ENCODE measurements at places on chromosomes 3 and 15.

DNA sequence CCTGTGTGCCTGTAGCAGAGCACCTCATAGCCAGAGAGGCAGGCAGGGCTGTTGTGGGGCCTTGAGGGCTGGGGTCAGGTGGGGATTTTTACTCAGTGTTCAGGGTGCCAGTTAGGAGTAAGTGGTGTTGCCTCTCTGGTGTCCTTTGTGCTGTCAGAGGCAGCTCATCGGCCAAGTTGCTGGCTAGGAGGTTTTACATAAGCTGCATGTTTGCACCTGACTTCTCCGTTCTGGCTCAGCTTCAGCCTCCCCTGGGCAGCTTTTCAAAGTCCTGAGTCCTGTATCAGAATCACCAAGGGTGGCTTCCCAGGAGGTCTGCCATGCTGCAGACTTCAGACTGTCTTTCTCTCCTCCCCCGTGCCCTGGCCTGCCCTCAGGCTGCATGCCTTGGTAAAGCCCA is 242.6 kb upstream of the TPM1 start:
- no peak for DNase-seq

DNA sequence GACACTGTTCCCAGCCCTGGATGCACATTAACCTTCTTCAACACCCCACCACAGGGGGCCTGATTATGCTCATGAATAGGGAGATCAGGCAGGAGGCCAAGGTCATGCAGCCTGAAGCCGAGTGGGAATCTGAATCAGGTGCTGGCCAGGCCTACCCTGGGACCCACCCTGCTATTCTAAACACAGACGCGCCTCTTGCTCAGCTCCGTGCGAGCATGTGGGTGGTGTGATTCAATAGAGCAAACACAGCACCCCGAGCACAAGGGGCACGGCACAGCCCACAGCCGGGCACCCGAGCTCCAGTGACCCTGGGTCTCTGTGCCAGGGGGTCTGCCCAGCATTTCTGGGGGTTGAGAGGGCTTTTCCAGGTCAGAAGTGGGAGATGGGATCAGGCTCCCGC is 24.6 kb upstream of the GRIP2 start:
- DNase-seq, result no peak

DNA sequence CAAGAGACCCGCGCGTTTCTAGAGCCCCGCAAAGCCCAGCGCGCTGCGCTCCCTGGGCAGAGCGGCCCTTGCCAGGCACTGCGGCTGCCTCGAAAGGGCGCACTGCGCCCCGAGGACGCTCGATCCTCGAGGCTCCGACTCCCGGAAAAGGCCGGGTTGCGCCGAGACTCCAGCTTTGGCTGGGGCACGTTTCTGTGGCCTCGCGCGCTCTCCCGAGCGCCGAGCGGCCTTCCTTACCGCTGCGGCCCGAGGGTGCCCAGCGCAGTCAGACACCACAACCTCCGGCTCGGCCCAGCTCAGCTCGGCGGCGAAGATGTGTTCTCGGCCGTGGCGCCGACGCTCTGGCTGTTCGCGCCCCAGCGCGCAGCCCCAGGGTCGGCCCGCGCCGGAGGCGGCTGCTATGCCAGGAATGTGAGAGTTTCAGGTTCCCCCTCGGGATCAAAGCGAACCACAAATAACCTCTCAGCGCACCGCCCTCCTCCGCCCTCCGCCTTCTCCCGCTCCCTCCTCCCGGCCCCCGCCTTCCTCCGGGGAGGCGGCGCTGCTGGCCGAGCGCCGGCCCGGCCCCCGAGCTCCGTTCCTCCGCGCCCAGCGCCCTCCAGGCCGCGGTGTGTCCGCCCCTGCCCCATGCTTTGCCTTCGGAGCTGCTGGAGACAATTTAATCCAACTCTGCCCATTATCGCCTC is at the start of gene AMOTL2:
Gene AMOTL2 (minus strand): TSS at position 343 of the 686 bp plus-strand sequence. CDS start 3,014 bp downstream, outside the sequence.
- DNase-seq, result no peak

DNA sequence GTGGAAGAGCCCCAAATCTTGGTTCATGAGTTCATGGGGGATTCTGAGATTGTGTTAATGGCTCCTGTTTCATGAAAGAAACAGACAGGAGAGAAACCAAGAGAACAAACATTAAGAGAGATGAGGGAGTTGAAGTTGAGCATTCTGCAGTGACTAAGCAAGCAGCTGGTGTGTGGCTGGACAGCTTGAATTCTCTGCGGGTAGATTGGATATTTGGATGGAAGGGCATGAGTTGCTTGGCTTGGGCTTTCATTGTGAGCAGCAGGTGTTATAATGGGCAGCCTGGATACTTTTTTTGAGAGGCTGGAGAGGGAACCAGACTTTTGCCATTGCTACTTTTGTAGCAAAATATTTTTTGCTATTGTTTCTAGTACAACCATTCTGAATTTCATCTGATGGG is 346.8 kb upstream of the SATB1 start:
- no peak for DNase-seq

- no peak for DNase-seq
Measured at GRCh38 chr3:52721730-52722008, 15.8 kb downstream of the SPCS1 start.

DNA sequence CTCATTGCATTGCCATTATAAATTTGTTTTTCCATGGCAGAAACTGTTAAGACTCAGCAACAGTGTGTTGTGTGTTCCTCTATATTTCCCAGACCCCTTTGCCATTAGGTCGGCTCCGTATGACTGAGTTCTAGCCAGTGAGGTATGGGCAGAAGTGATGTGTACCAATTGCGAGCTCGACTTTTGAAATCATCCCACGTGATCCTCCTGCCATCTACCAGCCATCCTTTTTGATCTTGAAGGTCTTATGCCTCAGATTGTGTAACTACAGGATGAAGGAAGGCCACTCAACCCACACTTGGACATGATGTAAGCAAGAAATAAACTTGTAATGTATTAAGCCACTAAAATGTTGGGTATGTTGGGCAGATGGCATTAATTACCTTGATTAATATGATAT is 562.3 kb downstream of the PDCD6IP start:
- DNase-seq, result no peak

GRCh38 chr15:75163150-75163564 is 38.5 kb upstream of the C15orf39 start:
- DNase-seq, result no peak

DNA sequence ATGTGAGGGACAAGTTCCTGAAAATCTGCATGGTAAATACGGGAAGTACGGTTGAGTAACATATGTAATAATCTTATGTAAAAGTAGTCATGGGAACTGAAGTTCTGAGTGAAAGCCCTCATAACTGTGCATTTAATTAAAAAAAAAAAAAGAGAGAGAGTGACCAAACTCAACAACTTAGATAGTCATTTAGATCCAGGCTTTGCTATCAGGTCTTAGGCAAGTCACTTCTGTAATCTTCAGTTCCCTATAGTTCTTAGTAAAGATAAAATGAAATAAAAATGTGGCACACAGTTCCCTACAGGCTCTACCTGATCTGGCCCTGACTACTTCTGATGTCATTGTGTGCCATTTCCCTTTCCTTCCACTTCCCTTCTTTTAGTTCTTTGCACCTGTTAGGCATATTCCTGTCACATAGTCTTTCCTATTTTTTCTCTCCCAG is 15.0 kb downstream of the RNF111 start:
- no peak for DNase-seq

- no peak for DNase-seq
Measured at GRCh38 chr3:29451920-29452319, 171.0 kb downstream of the RBMS3 start.

GRCh38 chr15:83225449-83225848 is 17.8 kb upstream of the HDGFL3 start:
- DNase-seq, result no peak

- no peak for DNase-seq
Measured at GRCh38 chr3:31356941-31357340, 175.8 kb upstream of the STT3B start.

DNA sequence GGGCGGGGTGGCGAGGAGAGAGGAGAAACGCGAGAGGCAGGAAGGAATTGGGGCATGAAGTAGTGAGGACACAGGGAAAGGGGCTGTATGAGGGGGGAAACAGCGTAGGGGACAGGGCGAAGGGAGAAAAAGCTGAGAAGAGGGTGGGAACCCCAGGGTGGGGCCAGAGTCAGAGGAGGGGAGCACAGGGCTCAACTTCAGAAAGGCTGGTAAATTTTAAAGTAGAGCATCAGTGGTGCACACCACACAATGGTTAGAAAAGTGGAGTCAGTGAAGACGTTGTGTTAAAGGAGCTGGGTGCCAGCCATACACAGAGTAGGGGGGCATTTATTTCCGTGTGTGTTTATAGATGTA is 3.0 kb upstream of the RPP25 start:
- no peak for DNase-seq

DNA sequence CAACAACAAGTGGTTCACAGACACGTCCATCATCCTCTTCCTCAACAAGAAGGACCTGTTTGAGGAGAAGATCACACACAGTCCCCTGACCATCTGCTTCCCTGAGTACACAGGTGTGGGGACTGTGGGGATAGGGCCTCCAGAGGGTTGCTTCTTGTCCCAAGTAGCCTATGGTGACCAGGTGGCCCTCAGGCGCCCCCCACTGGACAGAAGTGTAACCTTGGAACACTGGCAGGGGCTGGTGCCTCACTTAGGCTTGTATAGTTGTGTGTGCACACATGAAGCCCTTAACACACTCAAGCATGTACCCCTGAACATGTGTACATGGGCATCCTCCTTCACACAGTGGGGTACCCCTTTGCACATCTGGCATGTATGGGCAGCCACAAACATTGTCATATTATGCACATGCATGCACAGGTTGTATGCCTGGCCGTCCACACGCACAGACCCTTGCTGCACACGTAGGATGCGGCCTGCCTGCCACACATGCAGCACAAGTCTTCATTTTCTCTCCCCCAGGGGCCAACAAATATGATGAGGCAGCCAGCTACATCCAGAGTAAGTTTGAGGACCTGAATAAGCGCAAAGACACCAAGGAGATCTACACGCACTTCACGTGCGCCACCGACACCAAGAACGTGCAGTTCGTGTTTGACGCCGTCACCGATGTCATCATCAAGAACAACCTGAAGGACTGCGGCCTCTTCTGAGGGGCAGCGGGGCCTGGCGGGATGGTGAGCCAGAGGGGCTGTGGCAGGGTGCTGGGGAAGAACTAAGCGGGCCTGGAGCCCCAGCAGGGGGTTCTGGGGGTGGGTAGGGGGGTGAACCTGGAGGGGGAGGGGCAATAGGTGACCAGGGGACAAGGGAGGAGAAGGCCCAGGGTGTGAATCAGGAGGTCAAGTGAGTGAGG is 11.7 kb upstream of the SEMA3B start:
- DNase-seq, result no peak
